SK-N-SH (cell line): ENCODE measurements at places on chromosomes 7 and 10. TPM values are rescaled to one million over a fixed set of nuclear protein-coding genes. Genes with fewer than 3 reads are reported as not detected.
A peak's percentile ranks its signal among the peaks of the same experiment; 100 is the strongest.

- no peak for DNase-seq
Observed at GRCh38 chr7:296373-296945, 6.5 kb downstream of the FOXL3 start.

- no peak for DNase-seq
Observed at GRCh38 chr7:156002362-156003066, 190.3 kb upstream of the SHH start.

DNA sequence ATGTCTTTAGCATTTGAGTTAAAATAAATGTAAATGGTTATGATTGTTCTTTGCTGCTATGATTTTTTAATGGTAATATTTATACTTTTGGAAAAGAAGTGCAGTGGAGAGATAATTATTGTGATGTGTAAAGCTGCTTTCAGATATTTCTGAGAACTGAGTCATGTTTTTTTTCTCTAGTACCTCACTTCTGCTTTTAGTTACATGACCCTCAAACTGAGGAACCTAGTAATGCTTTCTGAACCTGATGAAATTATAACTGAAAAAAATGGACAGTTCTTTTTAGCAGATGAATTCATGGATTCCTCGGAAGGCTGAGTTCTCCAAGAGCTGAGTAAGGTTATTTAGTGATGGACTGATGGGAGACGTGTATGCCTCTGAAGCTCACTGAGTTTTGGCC, 167.8 kb downstream of the CDCA7L start:
- DNase-seq: no peak

- no peak for DNase-seq
Observed at GRCh38 chr7:117188376-117188775, 134.5 kb downstream of the WNT2 start.

DNA sequence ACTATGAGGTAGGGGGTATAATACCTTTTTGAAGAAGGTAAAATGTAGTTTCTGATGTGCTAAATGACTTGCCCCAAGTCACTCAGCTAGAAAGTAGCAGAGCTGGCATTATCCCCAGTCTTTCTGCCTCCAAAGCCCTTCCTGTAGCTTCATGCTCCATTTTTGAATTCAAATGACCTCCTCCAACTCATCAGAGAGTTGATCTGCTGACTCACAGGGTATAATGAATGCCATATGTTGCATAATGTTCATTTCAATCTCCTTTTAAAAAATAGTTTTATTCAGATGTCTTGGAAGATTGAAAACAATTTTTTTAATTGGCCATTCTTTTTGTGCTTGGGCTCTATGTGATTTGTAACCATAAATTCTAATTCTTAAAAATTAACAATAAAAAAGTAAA, 272.8 kb upstream of the IMMP2L start:
- peak; percentile 53 for DNase-seq

DNA sequence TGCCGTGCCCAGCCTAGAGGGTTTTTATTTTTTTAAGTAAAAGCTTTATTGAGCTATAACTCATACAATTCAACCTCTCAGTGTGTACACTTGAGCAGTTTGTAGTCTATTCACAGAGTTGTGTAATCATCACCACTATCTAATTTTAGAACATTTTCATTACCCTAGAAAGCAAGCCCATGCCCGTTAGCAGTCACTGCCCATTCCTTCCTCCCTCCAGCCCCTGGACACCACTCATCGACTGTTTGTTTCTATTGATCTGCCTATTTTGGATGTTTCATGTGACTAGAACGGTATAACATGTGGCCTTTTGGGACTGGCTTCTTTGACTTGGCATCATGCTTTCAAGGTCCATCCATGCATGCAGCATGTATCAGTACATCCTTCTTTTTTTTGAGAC, 25.7 kb upstream of the SEC61A2 start:
- DNase-seq: no peak

AMPH gene
- polyA plus RNA-seq: 0.05 and 0.08 TPM in 2 replicates

DNA sequence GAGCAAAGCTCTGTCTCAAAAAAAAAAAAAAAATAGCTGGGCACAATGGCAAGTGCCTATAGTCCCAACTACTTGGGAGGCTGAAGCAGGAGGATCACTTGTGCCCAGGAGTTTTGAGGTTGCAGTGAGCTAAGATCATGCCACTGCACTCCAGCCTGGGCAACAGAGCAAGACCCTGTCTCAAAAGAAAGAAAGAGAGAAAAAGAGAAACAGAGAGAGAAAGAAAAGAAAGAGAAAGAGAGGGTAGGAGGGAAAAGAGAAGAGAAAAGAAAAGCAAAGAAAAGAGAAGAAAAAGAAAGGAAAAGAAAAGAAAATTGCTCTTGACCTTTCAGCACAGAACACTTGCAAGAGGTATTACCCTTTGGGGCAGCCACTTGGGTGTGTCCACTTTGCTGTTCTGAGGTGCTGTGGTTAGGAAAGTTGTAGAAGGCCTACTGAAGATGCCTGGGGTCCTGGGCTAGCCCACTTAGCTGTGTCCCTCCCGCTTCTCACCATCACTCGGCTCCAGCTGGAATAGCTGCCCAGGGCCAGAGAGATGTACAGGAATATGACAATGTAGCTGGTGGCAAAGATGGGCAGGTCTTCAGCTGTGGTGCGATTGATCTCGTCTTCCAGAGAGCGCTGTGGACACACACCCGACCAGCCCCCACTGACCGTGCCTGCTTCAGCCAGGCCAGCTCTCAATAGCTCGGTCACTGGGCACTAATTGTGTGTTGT, 5.6 kb downstream of the NPC1L1 start:
- no peak for DNase-seq

SEMA3E gene
- under 0.01 and 0.05 TPM in 2 replicates for polyA plus RNA-seq

GRCh38 chr7:40167291-40167690, 32.5 kb downstream of the SUGCT start:
- no peak for DNase-seq

FANK1 gene
- polyA plus RNA-seq: 12.3 and 13.6 TPM in 2 replicates

DNA sequence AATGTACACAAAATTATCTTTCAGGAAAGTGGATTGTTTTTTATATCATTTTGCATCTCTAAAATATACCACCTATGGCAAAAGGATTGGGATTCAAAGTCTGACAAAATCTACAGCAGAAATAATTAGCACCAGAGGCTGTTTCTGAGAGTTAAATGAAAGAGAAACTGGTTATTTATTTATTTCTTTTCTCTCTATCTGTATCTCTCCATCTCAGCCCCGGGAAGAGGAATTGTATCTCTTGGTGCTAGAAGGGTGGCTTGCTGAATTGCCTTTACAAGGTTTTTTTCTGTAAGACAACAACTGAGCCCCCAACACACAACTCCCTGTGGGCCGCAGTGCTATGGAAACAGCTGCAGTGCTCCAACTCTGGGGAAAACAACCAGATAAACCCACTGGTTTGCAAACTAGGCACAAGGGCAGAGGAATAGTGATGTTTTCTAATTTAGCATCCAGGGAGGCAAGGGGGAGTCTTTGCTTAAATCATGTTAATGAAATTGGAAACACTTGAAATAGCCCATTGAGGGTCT, 249.0 kb downstream of the KCNMA1 start:
- no peak for DNase-seq

PRTFDC1 gene
- 6.6 and 8.1 TPM in 2 replicates for polyA plus RNA-seq

ZNF786 gene
- polyA plus RNA-seq: 5.0 and 5.9 TPM in 2 replicates

DNA sequence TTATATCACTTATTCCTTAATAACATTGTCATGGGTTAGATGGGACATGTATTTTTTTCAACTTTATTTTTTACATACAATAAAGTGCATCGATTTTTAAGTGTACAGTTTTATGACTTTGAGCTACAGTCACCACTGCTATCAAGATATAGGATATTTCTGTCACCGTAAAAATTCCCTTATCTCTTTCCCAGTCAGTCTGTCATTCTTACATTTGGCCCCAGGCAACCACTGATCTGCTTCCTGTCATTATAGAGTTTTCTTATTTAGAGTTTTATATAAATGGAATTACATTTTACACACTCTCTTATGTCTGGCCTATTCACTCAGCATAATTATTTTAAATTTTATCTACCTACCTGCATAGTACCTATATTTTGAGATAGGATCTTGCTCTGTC, 145.2 kb downstream of the AUTS2 start:
- no peak for DNase-seq

MACROH2A2 gene
- 21.7 and 28.9 TPM in 2 replicates for polyA plus RNA-seq
